Neural progenitor cell (in vitro differentiated cells): ENCODE measurements at places on chromosomes 16 and 17.
A peak's percentile ranks its signal among the peaks of the same experiment; 100 is the strongest.

GRCh38 chr17:28475151-28475900 is 1.9 kb downstream of the SLC13A2 start:
- DNase-seq = no peak

GRCh38 chr17:76901542-76902197 is 33.5 kb downstream of the MGAT5B start:
- no peak for DNase-seq

DNA sequence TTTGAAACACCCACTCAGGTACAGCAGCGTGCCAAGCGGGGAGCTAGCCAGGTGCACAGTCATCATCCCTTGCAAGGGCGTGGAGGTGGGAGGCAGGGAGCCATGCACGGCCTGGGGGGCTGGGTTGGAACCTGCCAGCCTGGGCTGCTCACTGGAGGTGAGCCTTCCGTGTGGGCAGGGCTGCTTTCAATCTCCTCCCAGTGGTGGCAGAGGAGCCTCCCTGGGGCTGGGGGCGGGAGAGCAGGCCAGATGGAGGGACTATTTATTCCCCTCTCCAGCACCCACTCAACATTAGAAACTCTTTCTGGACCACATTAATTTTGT is 90.3 kb downstream of the KATNIP start:
- DNase-seq = no peak

DNA sequence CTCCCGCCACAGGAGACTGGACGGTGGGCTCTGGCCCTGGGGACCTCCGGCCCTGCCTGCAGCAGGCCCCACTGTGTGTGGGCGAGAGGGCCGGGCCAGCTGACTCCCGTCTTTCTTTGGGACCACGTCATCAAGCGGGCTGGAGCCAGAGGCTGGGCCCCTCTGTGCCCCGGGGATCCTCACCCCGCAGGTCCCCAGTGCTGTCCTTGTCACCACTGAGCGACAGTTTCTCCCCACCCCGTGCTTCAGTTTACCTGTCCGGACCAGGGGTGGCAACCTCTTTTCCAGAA is 181.9 kb upstream of the ZNF469 start:
- DNase-seq = no peak

DNA sequence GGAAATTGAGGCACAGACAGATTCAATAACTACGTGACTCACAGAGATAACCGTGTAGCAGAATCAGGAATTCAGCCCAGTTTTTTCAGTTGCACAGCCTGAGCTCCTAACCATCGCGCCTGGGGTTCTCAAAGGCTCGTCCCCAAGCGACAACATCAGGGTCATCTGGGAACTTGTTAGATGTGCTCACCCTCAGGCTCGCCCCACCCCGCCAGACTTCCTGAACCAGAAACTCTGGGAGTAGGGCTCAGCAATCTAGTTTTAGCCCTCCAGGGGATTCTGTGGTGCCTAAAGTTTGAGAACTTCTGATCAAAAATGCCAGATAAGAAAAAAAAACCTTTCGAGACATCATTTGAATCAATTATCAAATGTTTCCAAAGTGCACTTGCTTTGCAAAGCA is 559.8 kb downstream of the WWOX start:
- DNase-seq = no peak

GRCh38 chr16:47829850-47830600 is 325.8 kb downstream of the ABCC12 start:
- no peak for DNase-seq

- DNase-seq = no peak
These were observed 3.0 kb downstream of the NUDT16L1 start for GRCh38 chr16:4696172-4696904.

GRCh38 chr16:87072101-87072500 is 245.1 kb downstream of the C16orf95 start:
- no peak for DNase-seq

GRCh38 chr16:26542198-26542597 is 524.5 kb upstream of the C16orf82 start:
- no peak for DNase-seq

DNA sequence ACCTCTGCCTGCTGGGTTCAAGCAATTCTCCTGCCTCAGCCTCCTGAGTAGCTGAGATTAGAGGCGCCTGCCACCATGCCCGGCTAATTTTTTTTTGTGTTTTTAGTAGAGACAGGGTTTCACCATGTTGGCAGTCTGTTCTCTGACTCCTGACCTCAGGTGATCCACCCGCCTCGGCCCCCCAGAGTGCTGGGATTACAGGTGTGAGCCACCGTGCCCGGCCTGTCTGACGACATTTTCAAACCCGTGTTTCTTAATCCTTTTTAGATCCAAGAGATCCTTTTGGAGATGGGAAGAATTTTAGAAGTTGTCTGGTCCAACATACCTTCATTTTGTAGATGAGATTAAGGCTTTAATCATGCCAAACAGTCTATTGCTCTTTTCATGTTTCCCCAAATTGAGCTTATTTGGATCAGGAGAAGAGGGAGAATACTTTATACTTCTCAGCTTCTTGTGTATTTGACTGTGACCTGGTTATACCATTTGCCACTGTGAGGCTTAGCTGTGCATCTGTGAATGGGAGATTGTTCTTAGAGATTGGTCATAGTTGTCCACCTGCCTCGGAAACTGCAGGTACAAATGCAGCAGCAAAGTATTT is 25.8 kb downstream of the USP10 start:
- DNase-seq = no peak

DNA sequence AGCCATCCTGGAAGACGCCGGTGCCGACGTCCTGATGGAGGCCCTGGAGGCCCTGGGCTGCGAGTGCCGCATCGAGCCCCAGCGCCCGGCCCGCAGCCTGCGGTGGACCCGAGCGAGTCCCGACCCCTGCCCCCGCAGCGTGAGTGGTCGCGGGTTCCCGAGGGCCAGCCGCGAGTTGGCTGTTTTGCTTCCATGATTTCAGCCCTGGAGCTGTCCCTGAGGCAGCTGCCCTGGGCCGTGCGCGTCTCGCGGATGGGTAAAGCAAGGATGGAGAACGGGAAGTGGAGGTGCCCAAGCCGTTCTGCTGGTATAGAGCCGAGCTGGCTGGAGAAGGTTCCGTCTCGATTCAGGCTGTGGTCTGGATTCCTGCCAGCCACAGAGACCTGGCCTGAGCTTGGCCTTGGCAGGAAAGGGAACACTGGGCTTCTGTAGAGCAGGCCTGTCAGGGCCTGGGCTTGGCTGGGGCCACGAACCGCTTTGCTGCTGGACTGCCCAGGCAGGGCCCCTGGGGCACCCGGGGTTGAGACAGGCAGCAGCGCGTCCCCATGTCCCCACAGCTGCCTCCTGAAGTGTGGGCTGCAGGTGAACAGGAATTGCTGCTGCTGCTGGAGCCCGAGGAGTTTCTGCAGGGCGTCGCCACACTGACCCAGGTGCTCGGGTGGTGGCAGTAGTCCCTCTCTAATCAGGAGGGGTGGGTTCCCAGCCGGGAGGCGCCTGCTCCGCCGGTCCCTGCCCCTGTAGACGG is 941 bp upstream of the MRPS34 start:
- no peak for DNase-seq

DNA sequence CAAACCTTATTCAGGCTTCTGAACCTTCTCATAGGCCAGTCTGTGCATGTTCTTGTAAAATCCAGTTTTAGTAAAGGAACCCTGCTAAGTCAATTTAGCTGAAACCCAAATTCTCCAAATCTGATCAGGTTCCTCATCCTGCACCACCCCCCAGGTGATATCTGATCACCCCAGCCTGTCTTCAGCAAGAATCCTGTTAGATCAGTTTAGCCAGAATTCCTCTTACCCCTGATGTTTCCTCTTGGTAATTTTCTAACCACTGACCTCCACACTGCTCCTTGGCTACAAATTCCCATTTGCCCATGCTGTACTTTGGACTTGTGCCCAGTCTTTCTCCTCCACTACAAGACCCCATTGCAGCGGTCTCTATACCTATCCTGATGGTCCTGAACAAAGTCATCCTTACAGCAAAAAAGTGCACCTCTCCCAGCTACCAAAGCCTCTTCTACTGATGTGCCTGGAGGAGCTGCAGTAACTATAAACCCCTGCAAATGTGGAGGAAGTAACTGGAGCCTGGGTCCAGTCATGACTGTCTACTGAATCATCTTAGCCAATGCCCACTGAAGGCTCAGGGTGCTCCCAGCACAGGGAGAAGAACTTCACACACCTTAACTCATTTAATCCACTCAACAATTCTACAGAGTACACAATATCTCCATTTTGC is 23.8 kb downstream of the TEX14 start:
- DNase-seq = no peak

DNA sequence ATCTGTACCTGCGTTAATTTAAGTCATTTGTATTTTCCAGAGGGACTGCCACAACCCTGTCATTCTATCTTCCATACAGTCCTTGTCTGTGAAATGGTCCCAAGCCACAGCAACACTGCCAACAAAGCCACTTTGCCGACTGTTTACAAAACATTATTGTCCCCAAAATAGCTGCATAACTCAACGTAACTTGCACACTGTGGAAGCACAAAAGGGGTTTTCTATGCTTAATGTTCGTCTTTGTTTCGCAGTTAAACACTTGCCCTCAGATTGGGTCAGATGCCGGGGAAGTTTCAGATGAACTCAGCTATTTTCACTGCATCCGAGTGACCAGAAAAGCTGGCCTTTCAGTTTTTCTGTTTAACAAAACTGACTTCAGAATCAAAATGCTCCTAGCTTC is 4.6 kb downstream of the SEC14L5 start:
- no peak for DNase-seq

DNA sequence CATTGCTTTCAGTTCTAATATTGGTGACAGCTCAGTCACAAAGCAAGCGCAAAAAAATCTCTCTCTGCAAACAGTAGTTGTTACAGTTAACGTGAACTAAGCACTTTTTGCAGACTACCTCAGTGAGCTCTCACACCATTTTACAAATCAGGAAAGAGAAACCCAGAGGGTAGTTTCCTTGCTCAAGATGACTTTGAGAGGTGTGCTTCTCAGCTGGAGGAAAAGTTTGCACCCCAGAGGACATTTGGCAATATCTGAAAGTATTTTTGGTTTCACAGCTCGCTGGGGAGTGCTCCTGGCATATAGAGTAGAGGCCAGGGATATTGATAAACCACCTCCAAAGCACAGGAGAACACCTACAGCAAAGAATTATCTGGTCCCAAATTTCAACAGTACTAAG is 741.1 kb upstream of the EEF2KMT start:
- no peak for DNase-seq

- no peak for DNase-seq
These were observed 19.1 kb upstream of the KIFC3 start for GRCh38 chr16:57821149-57821971.

DNA sequence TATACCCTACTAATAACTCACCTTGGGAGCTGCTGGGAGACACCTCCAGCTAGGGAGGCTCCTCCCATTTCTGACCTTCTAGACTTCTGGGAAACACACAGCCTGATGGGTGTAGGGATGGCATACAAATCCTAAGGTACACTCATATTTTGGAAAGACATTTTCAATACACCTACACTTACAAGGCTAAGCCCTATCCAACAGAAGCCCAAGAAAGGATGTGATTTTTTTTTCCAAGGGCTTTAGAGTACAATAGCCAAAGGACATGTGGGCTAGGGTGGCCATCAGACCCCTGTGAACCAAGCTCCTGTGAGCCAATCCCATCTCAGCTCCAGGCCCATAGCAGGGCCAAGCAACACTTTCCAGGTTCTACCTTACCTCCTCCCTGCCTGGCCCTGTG is 143.9 kb downstream of the AATF start:
- no peak for DNase-seq

GRCh38 chr17:39597372-39598046 is 10.2 kb downstream of the NEUROD2 start:
- no peak for DNase-seq

DNA sequence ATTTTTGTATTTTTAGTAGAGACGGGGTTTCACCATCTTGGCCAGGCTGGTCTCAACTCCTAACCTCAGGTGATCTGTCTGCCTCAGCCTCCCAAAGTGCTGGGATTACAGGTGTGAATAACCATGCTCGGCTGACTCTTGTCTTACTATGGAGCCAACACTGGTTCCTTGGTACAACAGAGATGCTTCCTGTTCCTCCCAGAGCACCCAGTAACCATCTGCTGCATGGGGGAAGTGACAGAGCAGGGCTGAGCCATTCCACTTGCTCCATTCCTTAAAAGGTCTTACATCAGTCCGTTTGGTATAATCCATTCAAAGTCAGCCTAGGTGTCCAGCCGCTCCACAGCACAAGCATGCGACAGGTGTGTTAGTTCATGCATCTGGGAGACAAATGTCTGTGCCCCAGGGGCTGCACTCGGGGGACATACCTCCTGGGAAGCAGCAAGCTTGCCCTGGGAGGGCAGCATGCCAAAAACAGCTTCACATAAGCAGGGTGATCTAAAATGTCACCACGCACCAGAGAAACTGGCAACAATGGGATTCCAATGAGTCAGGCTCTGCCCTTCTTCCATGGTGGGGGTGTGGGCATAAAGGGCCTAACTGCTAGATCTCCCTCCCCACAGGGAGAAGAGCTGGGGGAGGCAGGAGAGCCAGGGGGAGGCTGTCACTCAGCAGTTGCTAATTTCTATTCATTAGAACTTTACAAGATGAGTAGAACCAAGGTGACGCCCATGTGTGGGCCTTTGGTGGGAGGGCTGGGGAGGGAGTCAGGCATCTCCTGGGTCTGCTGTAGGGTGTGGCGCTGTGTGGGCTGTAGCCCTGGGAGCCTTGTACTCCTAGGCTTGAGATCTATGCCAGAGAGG is 35.5 kb downstream of the PIPOX start:
- DNase-seq = no peak

GRCh38 chr17:64209356-64209941 is 53.6 kb downstream of the TEX2 start:
- DNase-seq = no peak

- DNase-seq = no peak
These were observed 84.7 kb downstream of the KIF2B start for GRCh38 chr17:53907435-53907834.

DNA sequence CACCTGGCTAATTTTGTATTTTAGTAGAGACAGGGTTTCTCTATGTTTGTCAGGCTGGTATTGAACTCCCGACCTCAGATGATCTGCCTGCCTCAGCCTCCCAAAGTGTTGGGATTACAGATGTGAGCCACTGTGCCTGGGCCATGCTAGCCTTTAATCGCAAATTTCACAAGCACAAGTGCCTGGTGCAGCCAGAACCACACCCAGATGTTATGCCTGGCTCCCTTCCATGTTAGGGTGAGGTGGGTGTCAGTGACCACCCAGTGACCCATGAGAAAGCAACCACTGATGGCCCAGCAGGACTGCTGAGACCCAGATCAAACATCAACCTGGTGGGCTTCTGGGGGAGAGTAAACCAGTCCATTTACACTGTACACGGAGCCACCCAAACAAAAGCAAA is 241.9 kb downstream of the CDH11 start:
- no peak for DNase-seq

DNA sequence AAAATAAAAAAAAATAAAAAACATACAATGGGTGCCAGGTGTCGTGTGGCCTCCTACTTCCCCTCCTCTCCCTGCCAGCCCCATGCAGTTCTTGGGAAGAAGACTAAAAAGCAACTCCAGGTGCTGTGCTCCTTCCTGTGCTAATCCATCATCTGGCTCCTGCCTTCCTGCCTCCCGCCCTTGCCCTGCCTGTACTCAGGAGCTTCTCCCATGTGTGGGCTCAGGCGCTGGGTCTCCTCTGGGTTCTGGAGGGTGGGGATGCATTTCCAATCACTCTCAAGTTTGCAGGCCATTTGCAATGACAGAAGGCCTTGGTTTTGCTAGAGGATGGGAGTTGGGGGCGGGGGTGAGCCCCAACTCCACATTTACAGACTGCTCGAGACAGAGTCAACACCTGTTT is 122.9 kb downstream of the SDK2 start:
- DNase-seq = no peak

GRCh38 chr16:57899771-57900661 is 70.9 kb downstream of the CNGB1 start:
- DNase-seq = peak; percentile 77

- DNase-seq = no peak
These were observed 14.7 kb upstream of the STH start for GRCh38 chr17:45984368-45984767.
